ENCODE measurements at places on chromosomes 5 and 9.

GRCh38 chr5:138753794-138754698, 821 bp downstream of the CTNNA1 start:
- DNase-seq = no peak

- DNase-seq = no peak
These were observed 14.8 kb downstream of the NCS1 start for GRCh38 chr9:130186839-130187522.

DNA sequence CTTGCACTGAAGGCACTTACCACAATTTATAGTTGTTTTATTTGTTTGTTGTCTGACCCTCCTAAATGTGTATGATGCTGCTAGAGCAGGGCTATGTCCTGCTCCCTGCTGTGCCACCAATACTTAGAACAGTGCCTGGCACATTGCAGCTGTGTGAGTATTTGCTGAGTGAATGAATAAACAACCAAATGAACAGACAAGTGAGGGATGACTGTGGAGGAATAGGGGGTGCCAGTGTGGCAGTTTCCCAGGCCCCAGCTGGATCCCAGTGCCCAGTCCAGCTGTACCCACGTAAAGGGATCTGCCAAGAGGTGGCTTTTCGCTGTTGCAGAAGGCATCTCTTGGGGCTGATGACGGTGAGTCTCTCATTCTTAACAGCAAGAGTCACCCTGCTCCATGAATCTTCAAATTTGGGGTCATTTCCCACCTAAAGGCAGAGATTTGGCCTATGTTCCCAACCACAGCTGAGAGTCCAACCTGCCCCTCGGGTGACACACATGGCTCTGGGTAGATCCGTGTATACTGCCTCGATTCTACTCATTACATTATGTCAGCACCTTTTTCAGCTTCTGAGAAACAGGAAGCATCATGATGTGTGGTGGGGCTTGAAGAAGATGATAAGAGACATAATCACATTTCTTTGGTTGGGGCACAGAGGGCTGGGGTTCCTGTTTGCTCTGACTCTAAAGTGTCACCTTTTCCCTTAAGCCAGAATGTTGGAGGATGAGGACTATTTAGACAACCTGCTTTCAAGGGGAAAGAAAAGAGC, 14.3 kb downstream of the IL5 start:
- no peak for DNase-seq

- DNase-seq = no peak
These were observed 69.2 kb downstream of the SYK start for GRCh38 chr9:90870621-90871326.

GRCh38 chr9:116087751-116088194, 65.8 kb upstream of the PAPPA start:
- DNase-seq = peak; percentile 48

DNA sequence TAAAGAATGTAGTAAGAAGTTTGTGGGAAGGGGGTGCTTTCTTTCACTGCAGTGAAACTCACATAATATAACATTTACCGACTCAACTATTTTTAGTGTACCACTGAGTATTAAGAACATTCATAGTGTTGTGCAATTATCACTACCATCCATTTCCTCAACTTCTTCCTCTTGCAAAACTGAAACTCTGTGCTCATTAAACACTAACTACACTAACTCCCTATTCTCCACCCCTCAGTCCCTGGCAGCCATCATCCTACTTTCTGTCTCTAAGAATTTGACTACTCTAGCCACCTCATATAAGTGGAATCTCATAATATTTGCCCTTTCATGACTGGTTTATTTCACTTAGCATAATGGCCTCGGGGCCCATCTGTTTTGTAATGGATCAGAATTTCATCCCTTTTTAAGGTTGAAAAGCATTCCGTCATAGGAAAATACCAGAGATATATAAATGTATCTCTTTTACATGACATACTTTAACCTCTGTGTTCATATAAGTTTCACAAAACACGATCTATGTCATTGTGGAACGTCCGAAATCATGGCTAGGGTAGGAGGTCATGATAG, 56.3 kb upstream of the DIRAS2 start:
- no peak for DNase-seq

DNA sequence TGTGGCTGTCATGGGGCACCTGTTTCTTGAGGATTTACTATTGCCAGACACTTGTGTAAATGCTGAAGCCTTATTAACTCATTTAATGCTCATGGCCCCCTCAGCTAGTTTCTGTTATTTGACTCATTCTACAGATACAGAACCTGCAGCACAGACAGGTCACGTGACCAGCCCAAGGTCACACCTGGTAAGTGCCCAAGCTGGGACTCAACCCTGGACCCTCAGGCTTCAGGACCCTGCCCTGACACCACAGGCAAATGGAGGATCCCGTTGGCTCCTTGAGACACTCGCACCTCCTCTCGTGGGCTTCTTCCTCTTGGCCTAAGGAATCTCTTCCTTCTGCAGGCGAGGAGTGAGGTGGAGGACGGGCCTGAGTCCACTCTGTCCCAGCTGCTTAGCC, 10.6 kb upstream of the NEURL1B start:
- no peak for DNase-seq

DNA sequence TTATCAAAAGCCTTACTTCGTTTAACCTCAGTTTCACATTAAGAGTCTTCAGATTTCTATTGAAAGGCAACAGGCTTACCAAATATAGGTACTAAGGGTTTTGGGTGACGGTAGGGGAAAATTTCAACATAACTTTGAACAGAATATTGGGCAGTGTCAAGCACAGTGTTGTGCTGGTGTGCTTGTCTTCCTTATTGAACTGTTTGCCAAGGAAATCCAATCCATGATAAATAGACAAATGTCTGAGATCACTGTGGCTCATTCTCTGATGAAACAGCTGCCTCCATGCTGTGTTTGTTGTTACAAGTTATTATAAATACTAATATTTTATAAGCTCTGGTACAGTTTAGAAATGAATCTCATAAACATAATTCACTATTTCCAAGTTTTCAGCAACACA, 730.1 kb downstream of the NR2F1-AS1 start:
- DNase-seq = no peak

GRCh38 chr5:75282581-75282980, 45.9 kb upstream of the ANKRD31 start:
- no peak for DNase-seq

GRCh38 chr9:127742435-127743088, 7.5 kb upstream of the TOR2A start:
- DNase-seq = peak; percentile 23

- DNase-seq = no peak
These were observed 37.3 kb downstream of the PBX3 start for GRCh38 chr9:125784286-125785049.
